Lower lobe of right lung (tissue), 2 donors: ENCODE measurements at places on chromosomes 1 and 21. TPM values are rescaled to one million over a fixed set of nuclear protein-coding genes. Genes with fewer than 3 reads are reported as not detected.

Gene SPRR3
- total RNA-seq: not detected

GRCh38 chr1:170734412-170735175, 70.7 kb downstream of the PRRX1 start:
- H3K4me1 ChIP-seq: peaks cover 5% of the 10 kb centered on the region
- no peaks in the 10 kb centered on the region for H3K27me3 ChIP-seq
- H3K36me3 ChIP-seq: no peaks in the 10 kb centered on the region
- no peak overlapping the region for H3K4me3 ChIP-seq
- DNase-seq: no peak

Gene C1orf74
- 1.6 TPM for total RNA-seq

GRCh38 chr1:12617511-12617900, 504 bp downstream of the DHRS3 start:
- H3K27ac ChIP-seq: peak overlapping the region; percentile 88
- H3K4me1 ChIP-seq: peaks cover 70% of the 10 kb centered on the region
- H3K4me3 ChIP-seq: peak overlapping the region; percentile 85
- no peak for DNase-seq

Gene ZNF326
- 16.1 TPM for total RNA-seq

GRCh38 chr1:209662879-209663327, 10.7 kb upstream of the LAMB3 start:
- H3K36me3 ChIP-seq: no peaks in the 10 kb centered on the region
- H3K27me3 ChIP-seq: peaks cover 8% of the 10 kb centered on the region
- DNase-seq: no peak

DNA sequence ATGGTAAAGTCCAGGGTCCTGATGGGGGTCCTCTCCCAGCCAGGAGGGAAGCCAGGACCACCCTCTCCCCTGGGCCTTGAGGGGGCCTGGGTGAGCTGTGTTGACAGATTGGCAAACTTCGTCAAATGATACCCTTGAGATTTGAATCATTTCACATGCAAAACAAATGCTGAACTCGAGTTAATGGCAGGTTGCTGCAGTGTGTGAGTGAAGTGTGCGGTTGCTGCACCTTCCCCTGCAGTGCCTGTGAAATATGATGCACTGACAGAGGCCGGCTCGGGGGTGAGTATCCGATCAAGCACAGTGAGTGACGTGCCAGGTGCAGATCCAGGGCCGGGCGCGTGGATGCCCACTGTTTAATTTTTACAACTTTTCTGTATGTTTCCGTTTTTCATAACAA, 5.7 kb upstream of the KRTAP12-1 start:
- peaks cover 22% of the 10 kb centered on the region for H3K27me3 ChIP-seq
- H3K27ac ChIP-seq: no peak overlapping the region
- no peak overlapping the region for H3K4me3 ChIP-seq
- no peaks in the 10 kb centered on the region for H3K4me1 ChIP-seq
- H3K36me3 ChIP-seq: no peaks in the 10 kb centered on the region

DNA sequence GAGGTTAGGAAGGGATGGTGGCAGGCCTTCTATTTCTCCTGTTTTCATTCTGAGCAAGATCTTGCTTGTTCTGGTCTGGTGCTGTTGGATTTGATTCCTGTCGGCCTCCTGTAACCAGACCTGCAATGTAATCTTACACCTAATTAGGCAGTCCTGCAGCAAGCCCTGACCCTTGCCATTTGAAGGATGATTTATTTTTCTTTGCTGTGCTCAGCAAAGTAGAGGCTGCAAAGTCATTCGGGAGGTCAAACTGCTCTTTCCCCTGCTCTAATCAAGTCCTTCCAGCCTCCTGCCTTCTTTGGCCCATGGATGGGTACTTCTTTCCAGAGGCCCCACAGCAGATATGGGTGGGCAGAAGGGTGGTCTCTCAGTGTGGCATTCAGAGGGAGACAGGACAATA, 417.7 kb upstream of the USP24 start:
- no peak for DNase-seq
- no peaks in the 10 kb centered on the region for H3K36me3 ChIP-seq
- no peak overlapping the region for H3K4me3 ChIP-seq
- H3K27me3 ChIP-seq: no peaks in the 10 kb centered on the region
- H3K27ac ChIP-seq: no peak overlapping the region

- no peak overlapping the region for H3K27ac ChIP-seq
- DNase-seq: no peak
- no peaks in the 10 kb centered on the region for H3K36me3 ChIP-seq
- H3K4me3 ChIP-seq: no peak overlapping the region
- no peaks in the 10 kb centered on the region for H3K4me1 ChIP-seq
- H3K27me3 ChIP-seq: no peaks in the 10 kb centered on the region
Observed at GRCh38 chr21:29670228-29670627, 269.6 kb downstream of the GRIK1 start.

Gene SERTAD4
- 4.3 TPM for total RNA-seq

GRCh38 chr21:39631842-39632562, 19.3 kb downstream of the B3GALT5 start:
- DNase-seq: no peak
- H3K4me3 ChIP-seq: no peak overlapping the region
- H3K27ac ChIP-seq: no peak overlapping the region
- no peaks in the 10 kb centered on the region for H3K4me1 ChIP-seq

GRCh38 chr1:119222271-119222670, 81.8 kb upstream of the WARS2 start:
- H3K27ac ChIP-seq: no peak overlapping the region
- H3K4me1 ChIP-seq: no peaks in the 10 kb centered on the region
- no peaks in the 10 kb centered on the region for H3K27me3 ChIP-seq

Gene GJA9
- not detected for total RNA-seq

GRCh38 chr1:169890761-169891538, 2.7 kb downstream of the SCYL3 start:
- H3K4me3 ChIP-seq: peak overlapping the region; percentile 4
- H3K27me3 ChIP-seq: no peaks in the 10 kb centered on the region
- H3K27ac ChIP-seq: peak overlapping the region; percentile 61
- peaks cover 40% of the 10 kb centered on the region for H3K4me1 ChIP-seq

GRCh38 chr21:46286648-46287002, 483 bp downstream of the YBEY start:
- peaks cover 60% of the 10 kb centered on the region for H3K4me1 ChIP-seq
- peak overlapping the region; percentile 97 for H3K27ac ChIP-seq
- peak overlapping the region; percentile 96 for H3K4me3 ChIP-seq

- no peak overlapping the region for H3K27ac ChIP-seq
- H3K36me3 ChIP-seq: no peaks in the 10 kb centered on the region
- H3K4me3 ChIP-seq: no peak overlapping the region
- H3K4me1 ChIP-seq: no peaks in the 10 kb centered on the region
- DNase-seq: no peak
Observed at GRCh38 chr1:88302843-88303486, 381.1 kb upstream of the PKN2 start.
